T-cell (primary cell): ENCODE measurements at places on chromosomes 4 and X.

DNA sequence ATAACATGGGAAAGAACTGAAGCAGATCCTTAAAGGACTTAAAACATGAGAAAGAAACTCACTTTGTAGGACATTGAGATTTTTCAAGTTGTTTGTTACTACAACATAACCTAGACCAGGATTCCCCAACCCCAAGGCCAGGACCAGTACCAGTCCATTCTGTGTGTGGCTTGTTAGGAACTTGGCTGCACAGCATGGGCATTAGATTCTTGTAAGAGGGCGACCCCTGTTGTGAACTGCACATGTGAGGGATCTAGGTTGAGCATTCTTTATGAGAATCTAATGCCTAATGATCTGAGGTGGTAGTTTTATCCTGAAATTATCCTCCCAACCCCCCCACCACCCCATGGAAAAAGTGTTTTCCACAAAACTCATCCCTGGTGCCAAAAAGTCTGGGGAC, 566.1 kb downstream of the KCTD8 start:
- DNase-seq: no peak

- no peak for DNase-seq
Measured at GRCh38 chr4:40916880-40917279, 167.1 kb downstream of the NSUN7 start.

DNA sequence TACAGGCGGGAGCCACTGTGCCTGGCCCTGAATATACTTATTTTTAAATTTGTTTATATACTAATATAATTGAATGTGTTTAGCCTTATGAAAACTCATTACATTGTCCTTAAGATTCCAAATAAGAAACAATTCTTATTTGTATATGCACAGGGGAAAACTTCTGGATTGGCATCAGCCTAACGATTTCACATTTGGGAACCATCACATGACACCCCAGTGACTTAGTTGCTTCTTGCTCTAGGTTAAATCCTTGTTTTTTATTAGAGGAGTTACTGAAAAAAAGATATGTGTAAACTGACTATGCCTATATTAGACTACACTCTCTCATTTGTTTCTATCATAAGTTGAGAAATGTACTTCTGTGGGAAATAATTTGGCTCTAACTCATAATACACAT, 520.2 kb downstream of the SPRY1 start:
- no peak for DNase-seq

DNA sequence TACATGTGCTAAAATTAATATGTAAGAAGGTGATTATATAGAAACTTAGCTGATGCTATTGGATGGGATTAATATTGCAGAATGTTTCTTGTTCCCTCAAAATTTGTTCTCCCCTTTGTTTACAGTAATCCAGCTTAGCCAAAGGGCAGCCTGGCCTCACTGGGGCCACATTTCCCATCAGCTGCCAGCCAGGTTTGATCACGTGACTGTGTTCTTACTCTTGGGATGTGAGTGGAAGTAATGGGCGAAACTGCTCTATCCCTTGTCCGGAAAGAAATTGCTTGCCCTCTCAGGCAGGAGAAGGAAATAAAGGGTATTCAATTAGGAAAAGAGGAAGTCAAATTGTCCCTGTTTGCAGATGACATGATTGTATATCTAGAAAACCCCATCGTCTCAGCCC, 44.1 kb upstream of the FAT1 start:
- no peak for DNase-seq

DNA sequence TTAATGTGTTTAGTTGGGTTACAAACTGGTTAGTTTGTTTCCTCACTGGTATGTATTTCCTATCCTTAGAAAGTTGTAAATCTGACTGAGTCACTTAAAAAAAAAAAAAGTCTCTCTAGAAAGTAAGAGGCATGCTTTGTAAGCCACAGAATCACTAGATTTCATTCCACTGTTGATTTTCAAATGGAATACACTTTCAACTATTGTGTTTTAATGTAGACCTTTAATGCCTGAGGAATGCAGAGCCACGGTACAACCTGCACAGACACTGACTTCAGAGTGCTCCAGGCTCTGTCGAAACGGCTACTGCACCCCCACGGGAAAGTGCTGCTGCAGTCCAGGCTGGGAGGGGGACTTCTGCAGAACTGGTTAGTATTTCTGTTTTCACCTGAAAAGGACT, 88.6 kb downstream of the HHIP start:
- no peak for DNase-seq

GRCh38 chr4:123463869-123464268, 67.3 kb downstream of the SPRY1 start:
- no peak for DNase-seq

DNA sequence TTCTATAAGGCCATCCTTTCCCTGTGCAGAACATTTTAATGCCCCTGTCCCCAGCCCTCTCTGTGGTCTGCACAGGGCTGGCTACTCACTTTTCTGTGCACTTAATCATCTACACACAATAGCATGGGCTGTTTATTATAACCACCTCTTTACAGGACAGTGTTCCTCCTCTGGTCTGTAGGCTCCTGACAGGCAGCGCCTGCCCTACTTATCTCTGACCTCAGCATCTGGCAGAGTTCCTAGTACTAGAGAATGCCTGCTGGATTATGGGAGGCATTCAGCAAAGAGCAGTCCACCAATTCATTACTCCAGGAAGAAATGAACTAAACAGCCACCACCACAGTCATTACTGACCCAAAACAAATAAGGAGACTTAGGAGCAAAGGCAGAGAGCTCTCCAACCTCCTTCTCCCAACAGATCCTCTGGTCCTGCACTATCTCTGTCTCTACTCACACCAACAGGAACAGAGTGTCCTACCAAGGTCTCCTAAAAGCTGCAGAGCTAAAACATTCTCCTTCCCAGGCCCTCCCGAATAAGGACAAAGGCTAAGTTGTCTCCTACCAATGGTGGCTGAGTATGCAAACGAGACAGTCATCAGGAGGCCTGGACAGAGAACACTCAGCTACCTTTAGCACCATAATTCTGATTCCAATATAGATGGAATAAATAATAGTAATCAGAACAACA, 279.2 kb downstream of the QDPR start:
- no peak for DNase-seq

- DNase-seq: no peak
Measured at GRCh38 chrX:100747090-100747489, 15.2 kb upstream of the SYTL4 start.

- no peak for DNase-seq
Measured at GRCh38 chr4:8759987-8760386, 111.7 kb downstream of the HMX1 start.

DNA sequence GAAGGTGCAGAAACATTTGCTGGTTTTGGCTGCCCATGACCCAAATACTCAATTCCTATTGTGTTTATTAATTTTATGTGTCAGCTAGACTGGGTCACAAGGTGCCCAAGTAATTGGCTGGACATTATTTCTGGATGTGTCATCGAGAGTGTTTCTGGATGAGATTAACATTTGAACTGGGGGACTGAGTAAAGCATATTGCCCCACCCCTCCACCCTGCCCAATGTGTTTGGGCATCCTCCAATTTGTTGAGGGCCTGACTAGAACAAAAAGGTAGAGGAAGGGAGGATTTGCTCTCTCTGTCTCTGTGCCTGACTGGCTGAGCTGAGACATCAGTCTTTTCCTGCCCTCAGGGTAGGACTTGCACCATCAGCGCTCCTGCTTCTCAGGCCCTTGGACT, 29.7 kb upstream of the LCORL start:
- DNase-seq: no peak

DNA sequence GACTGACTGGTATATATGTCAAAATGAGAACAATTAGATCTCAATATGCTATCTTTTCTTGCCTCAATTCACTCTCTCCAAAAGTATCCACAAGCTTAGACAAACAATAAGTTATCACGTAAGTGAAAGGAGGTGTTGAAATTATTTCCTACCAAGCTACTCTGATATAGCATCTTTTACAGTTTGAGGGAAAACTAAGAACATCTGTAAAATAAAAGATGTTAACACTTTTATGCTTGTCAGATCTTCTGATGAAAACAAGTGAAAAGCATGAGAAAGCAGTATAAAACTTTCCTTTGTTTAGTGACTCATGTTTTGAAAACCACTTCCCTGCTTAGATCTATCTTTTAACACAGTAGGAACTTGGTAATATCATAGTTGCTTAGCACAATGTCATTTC, 8.4 kb upstream of the MAB21L2 start:
- DNase-seq: no peak

DNA sequence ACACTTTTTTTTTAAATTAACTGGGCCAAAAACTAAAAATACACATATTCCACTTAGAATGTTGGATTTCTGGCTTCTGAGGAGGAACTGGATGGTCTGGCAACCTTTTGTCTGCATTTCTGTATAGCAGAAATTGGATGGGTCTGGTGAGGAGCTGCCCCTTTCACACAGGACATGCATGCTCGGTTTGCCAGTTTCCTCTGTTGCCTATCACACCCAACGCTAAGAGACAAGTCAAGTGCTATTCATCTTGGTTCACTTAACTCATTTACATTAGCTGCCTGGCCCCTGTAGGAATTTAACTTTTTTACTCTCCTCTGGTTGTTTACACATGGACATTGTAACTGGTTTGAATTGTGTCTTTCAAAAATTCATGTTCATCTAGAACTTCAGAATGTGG, 195.7 kb downstream of the PACRGL start:
- DNase-seq: no peak

DNA sequence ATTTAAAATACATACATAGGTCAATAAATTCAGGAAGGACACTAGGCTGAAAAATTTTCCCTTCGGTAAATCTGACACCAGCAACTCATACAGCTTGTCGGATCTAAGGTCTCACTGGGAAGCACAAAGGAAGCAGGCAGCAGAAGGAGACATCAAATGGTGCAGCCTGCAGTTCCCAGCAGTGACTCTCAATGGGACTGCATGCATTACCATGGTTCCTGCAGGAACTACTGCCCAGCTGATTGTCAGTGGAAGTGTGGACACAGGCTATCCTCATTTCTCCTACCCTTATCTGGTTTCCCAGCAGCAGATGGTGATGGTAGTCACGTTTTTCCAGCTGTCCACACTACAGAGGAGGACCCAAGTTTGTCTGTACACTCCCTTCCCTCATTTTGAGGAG, 113.3 kb downstream of the PPP1R2C start:
- DNase-seq: no peak

- DNase-seq: no peak
Measured at GRCh38 chr4:7510538-7510937, 75.8 kb upstream of the PSAPL1 start.

DNA sequence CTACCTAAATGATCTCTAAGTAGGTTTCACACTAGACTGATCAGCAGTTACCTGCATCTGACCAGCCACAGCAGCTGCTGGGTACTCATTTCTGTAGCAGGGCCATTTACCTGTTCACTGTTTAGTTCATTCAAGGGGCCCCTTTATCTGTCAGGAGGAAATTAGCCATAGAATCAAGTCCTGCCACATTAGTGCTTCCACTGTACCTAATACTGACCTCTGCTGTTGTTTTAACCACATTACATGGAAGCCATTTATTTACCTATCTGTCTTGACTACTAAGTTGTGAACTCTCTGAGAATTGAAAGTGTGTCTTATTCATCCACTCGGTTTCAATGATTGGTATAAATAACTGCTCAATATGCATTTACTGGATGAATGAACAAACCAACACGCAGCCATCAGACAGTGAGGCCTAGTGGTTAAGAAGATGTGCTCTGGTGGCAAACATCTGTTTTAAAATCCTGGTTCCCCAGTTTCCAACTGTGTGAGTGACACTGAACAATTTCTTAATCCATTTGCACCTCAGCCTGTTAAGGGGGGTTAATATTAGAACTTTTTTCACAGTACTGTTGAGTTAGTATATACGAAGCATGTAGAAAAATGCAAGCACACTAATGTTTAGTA, 30.0 kb upstream of the ANXA5 start:
- DNase-seq: no peak

- no peak for DNase-seq
Measured at GRCh38 chr4:157792716-157793115, 380.1 kb downstream of the GASK1B start.

DNA sequence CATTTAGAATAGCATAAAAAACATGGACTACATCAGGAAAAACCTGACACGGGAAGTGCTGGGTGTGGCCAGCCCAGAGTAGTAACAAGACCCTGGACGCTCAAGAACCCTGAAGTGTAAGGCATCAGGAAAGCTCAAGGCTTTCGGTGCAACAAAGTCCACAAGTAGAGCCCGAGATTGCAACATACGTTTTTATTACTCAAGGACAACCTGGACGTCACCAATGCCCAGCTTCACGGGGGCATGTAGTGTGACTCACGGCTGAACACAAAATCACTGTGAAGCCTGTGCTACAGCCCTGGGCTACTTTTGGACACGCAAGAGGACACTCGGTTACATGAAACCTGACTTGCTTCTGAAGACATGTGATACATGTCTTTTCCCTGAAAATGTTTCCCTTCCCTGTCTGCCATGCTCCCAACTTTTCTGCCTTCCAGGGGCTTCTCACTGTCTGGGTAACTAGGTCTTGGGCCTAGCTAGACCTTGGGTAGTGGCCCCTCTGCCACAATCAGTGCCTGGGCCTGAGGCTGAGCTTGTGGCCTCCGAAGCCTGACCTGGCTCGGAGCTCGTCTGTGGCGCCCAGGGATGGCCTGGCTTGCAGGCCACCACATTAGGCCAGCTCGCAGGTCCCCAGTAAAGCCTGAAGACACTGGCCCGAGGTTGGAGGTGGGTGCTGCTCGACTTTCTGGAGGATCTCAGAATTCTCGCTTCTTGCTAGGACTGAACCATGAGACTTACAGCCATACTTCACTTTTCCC, 9.2 kb downstream of the IRAK1 start:
- DNase-seq: no peak

DNA sequence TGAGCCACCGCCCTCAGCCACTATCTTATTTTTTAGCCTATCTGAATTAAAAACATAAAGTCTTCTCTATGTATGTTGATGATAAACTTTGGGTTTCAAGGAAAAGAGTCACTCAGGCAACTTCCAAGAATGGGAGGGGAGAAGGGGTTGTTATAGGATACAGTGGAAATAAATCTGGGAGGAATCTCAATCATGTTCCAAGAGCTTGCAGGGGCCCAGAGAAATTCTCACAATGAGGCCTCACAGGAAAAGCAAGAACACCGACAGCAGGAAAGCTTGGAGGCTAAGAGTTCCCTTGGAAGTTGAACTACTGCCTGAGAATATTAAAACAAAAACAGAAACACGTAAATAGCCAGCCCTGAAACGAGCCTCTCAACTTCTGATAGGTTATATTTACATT, 384.6 kb upstream of the IGFBP7 start:
- DNase-seq: no peak

- no peak for DNase-seq
Measured at GRCh38 chrX:131621650-131622049, 77.8 kb downstream of the OR13H1 start.

- no peak for DNase-seq
Measured at GRCh38 chr4:142984871-142985585, 138.9 kb upstream of the INPP4B start.

DNA sequence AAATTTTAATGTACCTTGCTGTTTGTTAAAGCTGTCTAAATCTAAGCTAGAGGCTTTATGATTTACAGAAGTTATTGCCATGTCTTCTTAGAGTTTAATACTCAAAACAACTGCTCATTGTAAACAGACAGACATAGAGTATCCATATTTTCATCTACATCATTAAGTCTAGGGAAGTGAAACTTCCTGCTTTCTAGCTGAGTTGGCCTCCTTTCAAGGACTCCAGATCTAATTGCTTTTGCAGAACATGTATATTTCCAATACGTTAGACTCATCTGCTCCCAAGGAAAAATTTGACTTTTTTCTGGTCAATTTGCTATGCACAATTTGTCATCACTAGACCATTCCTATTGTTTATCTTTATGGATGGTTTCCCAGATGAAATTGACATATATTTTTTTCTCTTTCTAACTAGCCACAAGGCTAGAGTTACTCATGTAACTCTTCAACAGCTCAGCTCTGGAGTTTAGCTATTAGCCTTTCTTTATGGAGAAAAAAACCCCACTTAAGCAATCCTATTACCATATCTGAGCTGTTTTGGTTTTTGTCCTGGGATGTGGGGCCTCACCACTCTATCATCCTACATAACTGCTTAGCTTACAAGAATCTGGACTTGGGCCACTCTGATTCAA, 122.9 kb downstream of the PPA2 start:
- no peak for DNase-seq
